Activated CD4-positive, alpha-beta memory T cell treated with anti-CD3 and anti-CD28 coated beads, Interleukin-2, amount 10 ng/mL, durations not matched to agents 7 days and 5 days (primary cell): ENCODE measurements at places on chromosomes 7 and 10.
A peak's percentile ranks its signal among the peaks of the same experiment; 100 is the strongest.

- no peak for DNase-seq
Observed at GRCh38 chr10:47190802-47191450, 109.1 kb upstream of the GDF10 start.

- DNase-seq = no peak
Observed at GRCh38 chr7:12130609-12131008, 80.5 kb upstream of the TMEM106B start.

GRCh38 chr7:95609277-95609971, 13.1 kb upstream of the PDK4 start:
- no peak for DNase-seq

GRCh38 chr10:27341001-27341400, 100.4 kb upstream of the ACBD5 start:
- no peak for DNase-seq

DNA sequence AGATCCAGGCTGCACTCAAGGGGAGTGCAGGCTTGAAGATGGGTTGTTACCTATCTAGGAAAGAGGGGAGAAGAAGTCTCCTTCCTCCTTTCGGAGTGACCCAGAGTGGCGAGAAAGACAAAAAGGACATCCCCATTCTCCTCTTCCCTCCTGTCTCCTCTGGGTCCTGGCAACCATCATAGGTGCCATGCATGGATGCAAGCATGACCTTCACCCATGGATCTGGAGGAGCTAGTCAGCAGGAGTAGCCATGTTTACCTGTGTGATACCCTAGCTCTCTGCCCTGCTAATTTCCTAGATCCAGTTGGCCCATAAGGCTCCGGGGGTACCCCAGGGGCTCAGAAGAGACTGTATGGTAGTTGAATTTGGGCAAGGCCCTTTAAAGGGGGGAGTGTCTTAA, 17.2 kb upstream of the CROT start:
- no peak for DNase-seq

DNA sequence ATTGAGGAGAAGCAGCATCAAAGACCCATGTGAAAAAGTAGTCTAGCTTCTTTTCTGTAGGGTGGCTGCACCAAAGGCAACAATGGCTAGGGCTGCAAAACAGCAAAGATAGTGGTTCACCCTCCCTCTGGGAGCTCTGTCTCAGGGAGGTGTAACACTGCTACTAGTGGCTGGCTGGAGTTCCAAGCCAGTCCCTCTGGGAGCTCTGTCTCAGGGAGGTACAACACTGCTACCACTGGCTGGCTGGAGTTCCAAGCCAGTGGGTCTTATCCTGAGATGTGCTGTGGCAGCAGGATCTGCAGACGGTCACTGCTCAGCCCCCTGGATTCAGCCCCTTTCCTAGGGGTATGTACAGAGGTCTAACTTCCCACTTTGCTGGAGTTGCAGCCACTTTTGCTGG, 37.9 kb upstream of the TMEM140 start:
- DNase-seq = no peak

DNA sequence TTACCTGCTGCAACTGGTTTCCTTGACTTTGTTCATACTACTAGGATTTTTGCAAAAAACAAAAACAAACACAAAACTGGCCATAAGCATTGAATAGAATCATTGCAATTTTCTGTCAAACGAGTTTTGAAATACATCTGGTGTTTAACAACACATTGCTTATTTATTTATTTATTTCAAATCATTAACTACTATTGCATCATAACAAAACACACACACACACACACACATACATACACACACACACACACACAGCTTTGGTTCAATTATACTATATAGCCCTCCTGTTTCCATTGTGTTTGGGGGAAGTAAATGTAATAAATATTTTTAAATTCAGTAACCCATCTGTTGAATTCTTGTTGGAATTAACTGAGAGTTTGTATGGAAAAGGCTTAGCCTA, 43.8 kb downstream of the NRG3 start:
- DNase-seq = no peak

GRCh38 chr7:82729172-82730030, 285.8 kb upstream of the CACNA2D1 start:
- DNase-seq = no peak

GRCh38 chr10:84205853-84206525, 11.7 kb downstream of the CDHR1 start:
- no peak for DNase-seq

DNA sequence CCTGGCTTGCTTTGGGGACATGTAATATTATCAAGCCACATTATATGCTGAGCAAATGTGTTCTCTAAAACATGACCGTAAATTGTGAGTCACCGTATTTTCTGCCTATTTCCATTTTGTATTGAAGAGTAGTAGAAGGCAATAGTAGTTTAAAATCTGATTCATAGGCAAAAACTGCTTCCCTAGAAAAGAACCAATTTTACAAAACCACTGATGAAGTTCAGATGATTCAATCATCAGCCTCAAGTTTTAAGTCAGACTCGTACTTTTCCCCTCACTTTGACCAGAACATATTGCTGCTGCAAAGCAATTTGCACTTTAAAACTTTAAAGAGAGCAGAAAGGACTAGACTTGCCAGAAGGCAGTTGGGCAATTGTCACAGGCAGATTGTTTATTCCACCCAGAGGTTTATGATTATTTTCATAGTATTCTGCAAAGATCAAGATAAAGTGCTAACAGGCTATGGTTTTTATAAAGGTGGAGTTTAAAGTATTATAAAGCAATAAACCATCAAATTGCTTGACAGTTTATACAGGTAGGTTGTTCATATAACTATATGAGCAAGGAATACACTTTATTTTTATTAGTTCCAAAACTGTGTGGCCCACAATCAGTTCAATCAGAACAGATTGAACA, 168.2 kb downstream of the ETV1 start:
- DNase-seq = no peak

- DNase-seq = no peak
Observed at GRCh38 chr7:24401628-24402593, 117.9 kb downstream of the NPY start.

DNA sequence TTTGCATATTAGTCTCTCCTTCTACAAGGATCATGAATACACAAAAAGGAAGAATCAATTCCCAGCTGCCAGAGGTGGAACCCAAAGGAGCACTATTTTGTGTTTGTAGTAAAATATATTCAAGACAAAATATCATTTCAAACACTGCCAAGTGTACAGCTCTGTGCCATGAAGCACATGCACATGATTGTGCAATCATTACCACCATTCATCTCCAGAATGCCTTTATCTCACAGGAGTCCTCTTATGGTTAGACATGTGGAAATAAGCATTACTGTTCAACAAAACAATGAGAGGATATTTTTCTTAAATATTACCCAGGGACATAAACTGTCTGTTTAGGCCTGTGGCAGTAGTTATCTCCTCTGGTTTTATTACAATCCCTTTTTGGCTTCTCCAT, 151.4 kb upstream of the PPP1R3A start:
- no peak for DNase-seq

GRCh38 chr7:25118048-25118753, 6.9 kb downstream of the CYCS start:
- no peak for DNase-seq

DNA sequence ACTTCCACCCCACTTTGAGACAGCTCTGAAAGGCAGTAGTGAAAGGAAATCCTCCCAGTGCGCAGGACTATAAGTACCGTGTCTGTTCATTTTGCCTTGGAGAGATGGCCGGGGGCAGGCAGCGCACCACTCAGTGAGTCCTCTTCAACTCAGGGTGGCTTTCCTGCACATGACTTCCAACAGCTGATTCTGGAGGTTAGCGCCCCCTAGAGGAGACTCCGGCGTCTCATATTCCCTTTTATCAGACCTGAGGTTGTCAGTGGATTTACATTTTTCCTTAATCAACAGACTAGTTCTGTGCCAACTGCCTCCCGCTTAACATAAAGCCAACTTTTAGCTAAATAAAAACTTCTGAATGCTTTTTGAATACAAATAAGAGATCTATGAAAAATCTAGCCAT, 101.0 kb downstream of the HERPUD2 start:
- DNase-seq = peak; percentile 21

DNA sequence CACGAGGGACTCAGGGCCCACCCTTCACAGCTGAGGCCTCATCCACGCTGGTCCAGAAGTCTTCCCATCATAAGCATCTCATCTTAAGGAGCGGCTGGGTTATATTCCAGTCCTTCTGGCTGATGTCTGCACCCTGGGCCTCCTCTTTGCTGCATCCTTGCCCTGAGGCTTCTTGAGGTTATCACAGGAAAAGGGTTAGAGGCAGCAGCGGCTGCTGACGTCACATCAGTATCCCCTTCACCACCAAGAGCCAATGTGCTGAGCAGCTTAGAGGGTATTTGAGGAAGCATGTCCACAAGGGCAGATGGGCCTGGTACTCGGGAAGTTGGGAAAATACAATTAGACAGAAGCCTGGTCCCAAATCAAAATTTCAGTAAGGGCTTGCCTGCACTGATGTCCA, 125.1 kb downstream of the PLXNA4 start:
- peak; percentile 61 for DNase-seq

GRCh38 chr7:18475488-18475887, 20.1 kb upstream of the HDAC9 start:
- no peak for DNase-seq

DNA sequence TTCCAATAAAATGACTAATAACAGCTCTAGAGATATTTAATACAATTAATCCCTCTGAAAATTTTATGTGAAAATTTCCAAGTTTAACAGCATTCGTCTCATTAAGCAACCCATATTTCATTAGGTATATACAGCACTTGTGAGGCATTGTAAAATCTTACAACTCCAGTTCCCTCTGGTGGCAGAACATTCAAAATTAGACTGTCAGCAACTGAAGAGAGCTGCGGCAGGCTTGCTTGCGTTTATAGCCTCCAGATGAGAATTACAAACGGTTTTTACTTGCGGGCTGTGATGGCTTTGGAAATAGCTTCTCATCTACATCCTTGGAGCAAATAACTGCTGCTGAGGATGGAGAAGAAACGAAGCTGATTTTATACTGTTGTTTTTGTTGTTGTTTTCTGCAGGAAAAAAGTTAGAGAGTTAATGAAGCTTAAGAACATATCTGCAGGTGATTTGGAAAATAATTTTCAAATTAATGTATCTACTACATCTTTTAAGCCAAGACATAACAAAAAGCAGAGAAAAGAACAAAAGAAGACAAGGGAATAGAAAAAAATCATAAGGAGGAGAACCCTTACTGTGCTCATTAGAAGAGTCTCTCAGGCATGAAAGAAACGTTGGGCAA, 171.3 kb downstream of the MAGI2 start:
- DNase-seq = no peak

GRCh38 chr7:27917119-27917518, 177.2 kb downstream of the TAX1BP1 start:
- no peak for DNase-seq

- no peak for DNase-seq
Observed at GRCh38 chr10:118108194-118109026, 61.7 kb upstream of the RAB11FIP2 start.

- no peak for DNase-seq
Observed at GRCh38 chr7:116591202-116592040, 66.6 kb downstream of the CAV1 start.

DNA sequence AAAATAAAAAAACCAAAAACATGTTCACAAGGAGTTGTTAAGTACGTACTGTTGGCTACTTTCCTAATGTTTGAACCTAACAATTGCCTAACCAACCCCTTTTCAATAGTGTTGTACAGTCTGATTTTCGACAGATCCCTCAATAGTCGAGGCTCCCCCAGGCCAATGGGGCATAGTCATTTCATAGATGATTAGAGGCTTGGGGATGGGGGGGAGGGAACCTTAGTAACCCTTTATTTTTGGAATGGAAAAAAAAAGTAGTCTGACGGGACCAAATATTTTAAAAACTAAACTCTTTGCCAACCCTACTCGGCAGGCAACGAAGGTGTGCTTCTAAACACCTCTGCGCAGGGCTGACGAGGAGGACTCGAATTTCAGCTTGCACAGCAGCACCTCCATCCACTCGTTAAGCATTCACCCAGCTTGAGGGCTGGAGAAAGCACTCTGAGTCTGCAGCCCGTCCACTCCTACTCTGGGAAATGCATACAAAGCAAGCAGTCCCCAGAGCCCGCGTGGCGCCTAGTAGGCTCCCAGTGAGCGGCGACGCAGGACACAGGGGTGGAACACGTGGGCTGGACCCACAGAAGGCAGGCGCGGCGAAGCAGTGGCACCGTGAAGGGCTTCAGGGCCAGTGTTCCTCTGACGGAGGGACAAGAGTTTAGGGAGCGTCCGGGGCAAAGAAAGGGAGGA, 899 bp downstream of the PUS7 start:
- peak; percentile 46 for DNase-seq

- DNase-seq = no peak
Observed at GRCh38 chr7:151384352-151384697, 25.5 kb downstream of the WDR86 start.

DNA sequence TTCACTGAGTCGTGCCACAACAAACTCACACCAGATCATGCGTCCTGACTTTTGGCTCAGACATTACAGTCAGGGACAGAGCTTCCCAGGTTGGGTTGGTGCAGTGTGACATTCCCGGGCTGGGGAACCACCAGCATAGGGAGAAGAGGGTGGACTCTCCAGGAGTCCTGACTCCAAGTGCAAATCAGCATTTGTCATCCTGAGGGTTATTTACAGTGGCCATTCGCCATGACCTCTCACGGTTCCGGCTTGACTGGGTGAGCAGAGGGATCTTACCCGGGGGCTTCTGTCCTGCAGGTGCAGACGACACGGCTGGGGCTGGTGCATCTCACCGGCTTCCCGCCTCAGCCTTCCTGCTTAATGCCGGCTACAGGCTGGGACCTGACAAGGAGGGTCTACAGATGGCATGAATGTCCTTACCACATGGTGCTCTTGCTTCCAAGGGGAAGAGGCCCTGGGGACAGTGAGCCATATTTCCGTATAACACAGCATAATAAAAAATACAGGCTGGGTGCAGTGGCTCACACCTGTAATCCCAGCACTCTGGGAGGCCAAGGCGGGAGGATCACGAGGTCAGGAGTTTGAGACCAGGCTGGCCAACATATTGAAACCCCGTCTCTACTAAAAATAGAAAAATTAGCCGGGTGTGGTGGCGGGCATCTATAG, 12.5 kb upstream of the INTS1 start:
- DNase-seq = no peak

DNA sequence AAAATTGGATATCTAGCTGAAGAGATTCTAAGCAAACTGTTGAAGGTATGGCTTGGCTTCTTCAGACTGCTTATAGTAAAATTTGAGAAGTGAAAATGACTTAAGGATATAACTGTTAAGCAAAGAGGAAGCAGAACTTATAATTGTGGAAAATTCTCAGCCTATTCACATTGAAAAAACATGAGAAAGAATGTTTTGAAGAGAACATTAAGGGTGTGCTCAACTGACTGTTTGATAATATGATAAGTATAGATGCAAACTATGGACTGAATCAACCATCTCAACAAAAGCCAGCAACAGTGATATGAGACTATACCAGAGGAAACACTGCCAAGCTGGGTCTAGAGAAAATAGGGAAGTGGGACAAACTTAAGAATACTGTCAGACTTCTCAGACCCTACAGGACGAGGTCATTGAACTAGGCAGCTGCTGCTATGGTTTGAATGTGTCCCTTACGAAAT, 133.1 kb upstream of the PPP1R3A start:
- DNase-seq = no peak
